ENCODE measurements at places on chromosomes 11 and 22.

GRCh38 chr11:19819148-19819547 lies 106.5 kb downstream of the NAV2 start:
- no peak for DNase-seq

DNA sequence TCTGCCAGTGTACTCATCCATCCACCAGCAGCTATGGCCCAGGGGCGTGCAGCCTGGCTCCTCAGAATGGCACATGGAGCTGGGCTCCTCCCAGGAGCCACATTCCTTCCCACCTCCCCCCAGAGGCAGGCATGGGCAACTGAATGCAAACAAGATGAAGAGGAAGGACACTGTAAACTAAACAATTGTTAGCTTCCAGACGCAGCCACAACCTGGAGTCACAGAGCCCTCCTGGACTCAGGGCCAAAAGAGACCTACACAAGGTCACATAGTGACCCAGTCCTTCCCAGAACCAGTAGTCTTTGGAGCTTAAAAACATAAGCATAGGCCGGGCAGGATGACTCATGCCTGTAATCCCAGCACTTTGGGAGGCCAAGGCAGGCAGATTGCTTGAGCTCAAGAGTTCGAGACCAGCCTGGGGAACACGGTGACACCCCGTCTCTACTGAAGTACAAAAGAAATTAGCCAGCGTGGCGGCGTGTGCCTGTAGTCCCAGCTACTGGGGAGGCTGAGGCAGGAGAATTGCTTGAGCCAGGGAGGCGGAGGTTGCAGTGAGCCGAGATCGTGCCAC lies 30.7 kb upstream of the CLDN5 start:
- no peak for DNase-seq

GRCh38 chr22:46414704-46415103 lies 79.2 kb downstream of the TRMU start:
- no peak for DNase-seq

DNA sequence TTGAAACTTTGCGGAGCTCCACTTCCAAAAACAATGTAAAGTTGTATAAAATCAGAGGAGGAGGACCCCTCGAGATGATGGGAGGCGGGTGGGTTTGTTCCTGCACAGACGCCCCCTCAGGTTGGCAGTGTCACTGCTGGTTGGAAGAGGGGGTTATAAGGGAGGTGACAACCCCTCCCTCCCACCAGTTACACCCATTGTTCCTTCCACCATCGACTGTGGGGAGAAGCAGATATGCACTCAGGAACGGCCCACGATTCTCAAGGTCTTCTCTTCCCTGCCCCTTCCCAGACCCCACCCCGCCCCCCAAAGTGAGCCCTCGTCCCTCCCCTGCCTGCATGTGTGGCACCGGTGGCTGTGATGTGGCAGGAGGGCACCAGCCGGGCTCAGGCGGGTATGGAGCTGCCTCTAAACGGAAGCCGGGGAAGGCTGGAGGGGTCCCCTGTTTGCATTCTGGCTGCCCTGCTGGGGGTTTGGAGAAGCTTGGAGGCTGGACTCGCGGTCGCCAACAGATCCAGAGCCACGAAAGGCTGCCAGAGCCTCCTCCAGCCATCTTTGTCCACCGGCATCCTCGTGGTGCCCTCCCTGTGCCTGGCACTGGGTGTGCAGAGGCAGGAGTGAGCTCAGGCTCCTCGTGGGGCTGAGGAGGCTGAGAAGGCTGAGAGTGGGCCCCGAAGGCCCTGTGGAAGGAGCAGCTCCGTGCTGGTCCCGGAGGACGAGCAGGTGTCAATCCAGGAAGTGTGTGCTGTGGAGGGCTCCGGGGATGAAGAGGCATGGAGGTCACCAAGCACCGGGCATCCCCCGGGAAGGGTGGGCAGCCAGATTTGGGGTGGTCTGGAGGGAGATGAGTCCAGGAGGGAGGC lies 778 bp downstream of the KDELR3 start:
- DNase-seq, result no peak

- DNase-seq, result no peak
Observed at GRCh38 chr22:23908587-23909205, 14.5 kb downstream of the MIF start.

DNA sequence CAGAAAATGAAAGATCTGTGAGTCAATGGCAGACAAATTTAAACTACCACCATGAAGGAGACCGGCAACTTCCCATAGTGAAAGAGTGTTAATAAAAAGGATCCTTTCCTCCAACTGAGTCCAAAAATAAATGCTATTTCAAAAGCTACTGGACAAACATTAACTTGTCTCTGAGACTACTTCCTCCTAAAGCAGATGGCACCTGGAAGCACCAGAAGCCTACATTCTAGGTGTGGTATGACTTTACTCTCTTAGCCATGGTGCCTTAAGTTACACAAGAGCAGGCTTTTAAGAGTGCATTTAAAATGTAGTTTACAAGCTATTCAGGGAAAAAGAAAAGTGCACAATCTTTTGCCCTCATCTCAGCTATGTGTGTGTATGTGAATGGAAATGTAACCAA lies 2.5 kb downstream of the ARHGAP32 start:
- DNase-seq, result no peak

- DNase-seq, result no peak
Observed at GRCh38 chr11:32658639-32659406, 75.2 kb downstream of the EIF3M start.

GRCh38 chr11:65218446-65218845 lies 36.7 kb downstream of the CAPN1 start:
- DNase-seq, result no peak

GRCh38 chr22:40898850-40899357 lies 37.0 kb upstream of the DNAJB7 start:
- peak; percentile 37 for DNase-seq

DNA sequence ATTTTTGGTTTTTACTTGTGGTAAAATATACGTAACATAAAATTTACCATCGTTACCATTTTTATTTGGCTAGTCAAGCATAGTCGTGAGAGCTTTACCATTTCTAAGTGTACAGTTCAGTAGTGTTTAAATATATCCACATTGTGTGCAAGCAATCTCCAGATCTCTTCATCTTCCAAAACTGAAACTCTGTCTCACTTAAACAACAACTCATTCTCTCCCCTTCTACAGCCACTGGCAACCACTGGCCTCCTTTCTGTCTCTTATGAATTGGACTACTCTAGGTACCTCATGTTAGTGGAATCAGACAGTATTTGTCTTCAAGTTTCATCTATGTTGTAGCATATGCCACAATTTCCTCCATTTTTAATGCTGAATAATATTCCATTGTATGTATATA lies 37.4 kb downstream of the SMC1B start:
- DNase-seq, result no peak

DNA sequence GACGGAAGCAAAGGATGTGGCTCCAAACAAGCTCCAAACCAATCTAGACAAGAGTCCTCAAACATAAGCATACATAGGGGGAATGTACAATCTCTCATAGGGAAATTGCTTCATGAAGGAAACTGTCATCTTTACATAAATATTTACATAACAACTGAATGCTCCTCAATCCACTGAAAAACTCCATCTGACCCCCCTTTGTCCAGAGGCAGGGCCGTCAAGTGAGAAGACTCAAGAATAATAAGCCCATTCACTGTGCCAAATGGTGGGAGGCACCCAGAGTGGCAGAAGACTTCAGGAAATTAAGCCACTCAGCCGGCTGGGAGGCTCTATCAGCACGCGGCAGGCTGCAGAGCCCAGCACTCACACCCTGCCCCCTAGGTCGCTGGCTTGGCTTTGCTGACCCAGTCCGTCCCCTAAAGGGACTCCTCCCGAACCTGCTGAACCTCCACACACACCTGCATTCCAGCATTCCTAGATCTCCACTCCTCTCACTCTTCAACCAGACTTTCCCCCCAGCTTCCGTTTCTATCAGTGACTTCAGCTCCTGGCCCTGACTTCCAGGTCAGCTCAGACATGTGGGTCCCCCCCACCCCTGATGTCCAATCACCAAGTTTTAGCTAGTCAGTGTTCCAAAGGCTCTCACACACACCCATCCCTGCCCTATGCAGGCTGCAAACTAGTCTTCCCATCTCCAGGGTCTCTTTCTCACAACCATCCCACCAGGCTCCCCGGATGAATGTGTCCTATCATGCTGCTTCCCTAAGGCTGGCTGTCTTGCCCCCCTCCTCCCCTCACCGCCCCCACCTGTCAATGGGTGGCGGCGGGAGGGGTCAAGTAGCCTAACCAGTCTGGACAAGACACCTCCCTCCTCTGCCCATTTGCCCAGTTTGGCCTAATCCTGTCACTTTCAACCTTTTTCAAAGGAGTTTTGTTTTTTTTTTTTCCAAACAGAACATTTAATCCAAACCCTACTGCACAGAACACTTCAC lies 11.3 kb downstream of the VPS37C start:
- DNase-seq, result no peak

DNA sequence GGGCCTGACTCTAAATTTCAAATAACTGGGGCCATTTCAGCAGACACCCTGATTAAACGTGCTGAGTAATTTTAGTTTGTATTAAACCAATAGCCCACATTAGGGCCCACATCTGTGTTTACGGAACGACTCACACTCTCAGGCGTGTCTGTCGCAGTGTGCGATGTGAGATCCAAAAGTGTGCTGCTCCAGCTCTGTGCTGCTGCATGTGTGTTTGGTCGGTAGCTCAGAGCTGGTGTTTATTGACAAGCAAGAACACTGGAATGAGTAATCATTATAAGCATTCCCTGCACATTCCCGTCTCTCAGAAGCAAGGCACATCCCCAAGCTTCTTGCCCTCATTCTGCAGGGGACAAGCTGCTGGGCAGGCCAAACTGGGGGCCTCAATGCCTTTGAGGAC lies 7.8 kb downstream of the OPCML start:
- DNase-seq, result no peak

- no peak for DNase-seq
Observed at GRCh38 chr11:58609723-58610122, 12.7 kb upstream of the CNTF start.

GRCh38 chr22:41538583-41538982 lies 5.7 kb downstream of the POLR3H start:
- no peak for DNase-seq

- no peak for DNase-seq
Observed at GRCh38 chr11:61883327-61883726, 8.0 kb downstream of the FADS3 start.

Measured in stimulated activated CD4-positive, alpha-beta T cell treated with anti-CD3 and anti-CD28 coated beads, Interleukin-4, amount 100 ng/mL, for 24 hours (primary cell).